ENCODE measurements at places on chromosomes 5 and 9.
A peak's percentile ranks its signal among the peaks of the same experiment; 100 is the strongest.

DNA sequence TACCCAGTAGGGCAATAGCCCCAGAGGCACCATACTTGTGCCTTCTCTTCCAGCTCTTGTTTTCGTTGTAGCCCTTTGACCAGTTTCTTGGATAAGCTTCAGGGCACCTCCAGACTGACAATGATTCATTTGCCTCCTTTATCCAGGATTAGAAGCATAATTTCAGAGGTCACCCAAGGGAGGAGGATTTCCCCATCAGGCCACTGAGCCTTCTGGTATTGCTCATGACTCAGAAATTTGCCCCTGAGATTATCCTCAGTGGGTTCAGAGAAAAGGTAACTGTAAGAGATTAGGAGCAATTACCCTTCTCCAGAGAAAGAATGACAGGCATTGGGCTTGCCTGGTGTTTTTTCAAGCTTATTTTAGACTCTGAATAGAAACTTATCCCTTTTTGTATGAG is 147.9 kb downstream of the MSX2 start:
- DNase-seq, result no peak

- no peak for DNase-seq
These were observed 1.1 kb downstream of the ARL15 start for GRCh38 chr5:54309276-54309675.

GRCh38 chr9:127076860-127077643 is 45.4 kb downstream of the ANGPTL2 start:
- no peak for DNase-seq

GRCh38 chr5:9212605-9213004 is 333.3 kb downstream of the SEMA5A start:
- no peak for DNase-seq

- no peak for DNase-seq
These were observed 11.7 kb upstream of the IRF1 start for GRCh38 chr5:132501961-132502931.

DNA sequence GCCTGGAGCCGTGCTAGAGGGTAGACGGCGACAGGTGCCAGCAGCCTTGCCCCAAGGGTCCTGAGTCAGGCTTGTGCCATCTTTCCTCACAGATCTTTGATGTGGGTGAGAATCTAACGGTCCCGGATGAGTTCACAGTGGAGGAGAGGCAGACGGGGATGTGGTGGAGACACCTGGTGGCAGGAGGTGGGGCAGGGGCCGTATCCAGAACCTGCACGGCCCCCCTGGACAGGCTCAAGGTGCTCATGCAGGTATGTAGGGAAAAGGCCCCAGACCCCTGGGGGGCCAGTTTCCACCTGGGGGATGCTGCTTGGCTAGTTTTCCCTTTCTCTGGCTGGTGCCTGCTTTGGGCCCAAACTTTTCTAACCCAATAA is 24.0 kb downstream of the PTGES2 start:
- peak; percentile 39 for DNase-seq

- no peak for DNase-seq
These were observed 491.7 kb upstream of the PIK3R1 start for GRCh38 chr5:67723873-67724272.

DNA sequence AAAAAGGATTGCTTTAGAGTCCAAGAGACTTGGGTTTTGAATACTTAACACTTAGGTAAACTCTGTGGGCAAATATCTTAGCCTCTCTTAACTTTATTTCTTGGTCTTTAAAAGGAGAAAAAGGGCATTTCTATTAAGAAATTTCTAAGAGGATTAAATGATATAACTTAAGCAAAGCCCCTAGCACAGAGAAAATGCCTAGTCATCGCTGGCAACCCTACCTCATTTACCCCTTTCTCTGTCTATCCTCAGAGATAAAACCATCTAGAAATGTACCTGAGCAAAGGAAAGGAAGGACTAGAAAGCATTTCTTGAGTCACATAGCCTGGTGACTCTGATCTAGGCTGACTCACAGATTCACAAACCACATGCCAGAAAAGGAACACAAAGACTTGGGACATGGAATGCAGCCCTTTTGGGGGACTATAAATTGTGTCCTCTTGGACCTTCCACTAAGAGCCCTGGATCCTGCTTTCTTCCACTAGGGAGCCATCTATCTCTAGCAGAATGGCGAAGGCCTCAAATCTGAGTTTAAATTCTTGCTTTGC is 120.6 kb downstream of the FOXD1 start:
- DNase-seq, result no peak

GRCh38 chr9:110579862-110580219 is 300 bp upstream of the SVEP1 start:
- DNase-seq, result no peak

GRCh38 chr5:125370461-125371205 is 624.2 kb upstream of the ZNF608 start:
- no peak for DNase-seq

DNA sequence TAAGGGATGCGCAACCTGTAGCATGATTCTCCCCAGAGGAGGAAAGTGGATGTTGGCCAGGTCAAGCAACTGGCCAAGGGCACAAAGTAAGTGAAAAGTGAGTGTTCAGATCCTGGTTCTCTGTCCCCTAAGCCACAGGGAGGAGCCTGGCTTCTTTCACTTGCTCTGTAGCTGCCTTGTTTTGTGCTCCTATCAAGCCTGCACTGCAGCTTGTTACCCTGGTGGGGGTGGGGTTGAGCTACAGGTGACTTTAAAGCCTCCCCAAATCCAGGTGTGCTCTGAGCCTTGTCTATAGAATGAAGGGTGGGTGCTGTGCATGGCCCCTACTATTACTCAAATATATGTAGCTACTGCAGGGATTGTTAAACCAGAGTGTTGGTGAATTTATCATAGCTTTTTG is 32.9 kb downstream of the RALGPS1 start:
- DNase-seq, result no peak

- no peak for DNase-seq
These were observed 36.2 kb downstream of the FBXL17 start for GRCh38 chr5:108345541-108346171.

DNA sequence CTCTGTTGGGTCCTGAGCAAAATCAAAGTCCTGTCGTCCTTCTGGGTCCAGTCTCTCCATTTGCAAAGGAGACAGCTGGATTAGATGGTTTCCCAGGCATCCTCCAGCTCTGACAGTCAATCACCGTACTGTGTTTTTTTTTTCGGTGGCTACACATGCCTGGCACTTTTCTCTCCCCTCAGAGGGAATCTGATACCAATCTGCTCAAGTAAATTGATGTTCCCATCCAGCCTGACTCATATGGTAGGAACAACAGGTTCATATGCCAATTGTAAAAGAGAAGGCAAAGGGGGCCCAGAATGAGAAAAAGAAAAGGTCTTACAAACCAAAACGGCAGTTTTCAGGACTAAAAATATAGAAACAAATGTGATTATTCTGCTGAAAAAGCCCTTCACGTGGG is 1.2 kb downstream of the FBXO10 start:
- DNase-seq, result no peak

- DNase-seq, result no peak
These were observed 129.7 kb upstream of the OTULINL start for GRCh38 chr5:14451871-14452270.

- DNase-seq, result peak; percentile 68
These were observed 42.8 kb upstream of the STXBP1 start for GRCh38 chr9:127568971-127569885.

DNA sequence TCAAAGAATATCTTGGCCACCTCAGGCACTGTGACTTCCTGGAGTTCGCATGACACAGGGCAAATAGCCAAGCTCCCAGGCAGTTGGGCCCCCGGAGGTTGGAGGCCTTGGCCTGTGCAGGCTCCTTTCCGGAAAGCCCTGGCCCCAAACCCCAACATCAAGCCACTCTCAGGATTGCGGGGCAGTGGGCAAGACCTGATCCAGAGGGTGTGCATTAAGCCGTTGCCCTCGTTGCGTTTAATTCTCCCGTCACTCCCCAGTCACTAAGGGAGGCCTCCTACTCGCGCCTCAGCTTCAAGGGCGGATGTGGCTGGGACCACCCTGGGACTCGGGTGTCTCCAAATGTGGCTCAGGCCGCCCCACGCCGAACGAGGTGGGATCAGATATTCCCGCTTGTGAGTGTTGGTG is 60.1 kb downstream of the TMEM174 start:
- DNase-seq, result no peak

DNA sequence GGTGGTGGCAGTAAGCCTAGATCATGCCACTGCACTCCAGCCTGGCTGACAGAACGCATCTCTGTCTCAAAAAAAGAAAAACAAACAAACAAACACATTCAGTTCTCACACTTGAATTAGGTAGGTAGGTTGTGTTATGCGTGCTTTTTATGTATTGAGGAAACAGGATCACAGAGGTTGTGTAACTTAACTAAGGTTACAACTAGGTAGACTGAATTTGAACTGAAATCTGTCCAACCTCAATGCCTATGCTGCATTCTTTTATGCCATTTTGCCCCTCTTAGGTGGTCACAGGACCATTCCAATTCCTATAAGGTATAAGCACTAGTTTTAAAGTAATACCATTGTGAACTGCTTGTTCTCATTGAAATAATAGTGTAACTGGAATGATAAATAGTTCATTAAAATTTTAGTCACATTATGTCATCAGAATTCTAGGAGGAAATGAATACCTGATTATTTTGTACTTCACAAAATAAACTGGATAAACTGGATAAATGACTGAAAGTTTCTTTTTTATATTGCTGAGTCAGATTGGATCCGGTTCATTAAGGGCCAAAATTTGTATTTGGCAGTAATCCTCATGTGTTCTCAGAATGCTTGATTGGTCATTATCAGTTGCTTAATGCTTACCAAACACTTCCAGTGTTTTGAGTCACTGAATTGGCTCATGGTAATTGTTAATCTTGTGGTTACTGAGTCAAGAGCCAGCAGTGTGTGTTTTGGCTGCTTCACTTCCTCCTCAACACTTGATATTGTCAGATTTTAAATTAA is 7.1 kb downstream of the UBAP1 start:
- DNase-seq, result peak; percentile 31

DNA sequence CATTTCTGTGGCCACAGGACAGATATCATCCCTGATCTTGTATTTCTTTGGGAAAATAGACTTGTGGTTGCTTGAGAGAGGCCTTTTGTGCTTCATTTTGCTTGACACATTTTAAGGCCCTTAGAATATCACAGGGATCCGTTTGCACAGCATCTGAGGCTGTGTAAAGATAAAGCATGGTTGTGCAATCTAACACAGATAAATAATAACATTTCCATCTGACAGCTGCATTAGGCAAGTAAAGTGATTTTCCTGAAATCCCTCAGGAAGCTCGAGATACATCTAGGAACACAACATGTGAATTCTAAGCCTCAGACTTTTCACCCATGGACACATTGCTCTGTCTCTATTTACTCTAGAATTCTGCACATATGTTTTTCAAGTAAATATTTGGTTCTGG is 212.8 kb upstream of the ADAMTSL1 start:
- no peak for DNase-seq

DNA sequence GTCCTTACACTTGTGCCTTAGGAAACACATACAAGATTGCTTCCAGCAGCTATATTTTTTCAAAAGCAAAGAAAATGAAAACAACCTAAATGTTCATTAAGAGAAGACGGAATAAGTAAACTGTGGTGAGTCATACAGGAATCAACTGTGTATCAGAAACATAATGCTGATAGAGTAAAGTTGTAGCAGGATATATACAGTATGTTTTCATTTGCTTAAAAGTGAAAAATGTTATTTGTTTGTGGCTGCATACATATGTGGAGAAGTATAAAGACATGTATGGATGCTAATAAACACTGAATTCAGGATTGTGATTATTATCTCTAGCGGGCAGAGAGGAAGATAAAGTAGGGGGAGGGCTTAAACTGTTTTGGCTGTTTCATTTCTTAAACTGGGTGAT is 8.3 kb downstream of the DCTN4 start:
- DNase-seq, result no peak

DNA sequence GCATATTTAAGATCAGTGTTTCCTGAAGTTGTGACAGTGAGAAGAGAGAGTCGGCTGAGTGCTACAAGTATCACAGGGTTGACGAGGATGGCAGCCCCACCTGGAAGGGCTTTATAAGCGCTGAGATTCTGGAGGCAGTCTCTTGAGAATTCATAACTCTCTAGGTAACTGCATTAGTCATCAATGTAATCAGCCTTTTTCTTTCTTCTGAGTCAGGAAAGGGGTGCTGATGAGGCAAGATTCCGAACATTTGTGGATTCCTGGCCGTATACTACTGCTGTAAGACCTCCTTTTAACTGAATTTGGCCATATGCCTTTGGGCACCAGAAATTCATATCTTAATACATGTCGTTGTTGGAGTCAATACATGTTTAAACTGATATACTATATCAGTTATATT is 6.6 kb upstream of the RNF20 start:
- no peak for DNase-seq

- no peak for DNase-seq
These were observed 17.5 kb downstream of the CRB2 start for GRCh38 chr9:123373447-123373923.

GRCh38 chr5:144945503-144945902 is 774.8 kb downstream of the KCTD16 start:
- no peak for DNase-seq

GRCh38 chr9:136328622-136329041 is 1.3 kb downstream of the GPSM1 start:
- no peak for DNase-seq

DNA sequence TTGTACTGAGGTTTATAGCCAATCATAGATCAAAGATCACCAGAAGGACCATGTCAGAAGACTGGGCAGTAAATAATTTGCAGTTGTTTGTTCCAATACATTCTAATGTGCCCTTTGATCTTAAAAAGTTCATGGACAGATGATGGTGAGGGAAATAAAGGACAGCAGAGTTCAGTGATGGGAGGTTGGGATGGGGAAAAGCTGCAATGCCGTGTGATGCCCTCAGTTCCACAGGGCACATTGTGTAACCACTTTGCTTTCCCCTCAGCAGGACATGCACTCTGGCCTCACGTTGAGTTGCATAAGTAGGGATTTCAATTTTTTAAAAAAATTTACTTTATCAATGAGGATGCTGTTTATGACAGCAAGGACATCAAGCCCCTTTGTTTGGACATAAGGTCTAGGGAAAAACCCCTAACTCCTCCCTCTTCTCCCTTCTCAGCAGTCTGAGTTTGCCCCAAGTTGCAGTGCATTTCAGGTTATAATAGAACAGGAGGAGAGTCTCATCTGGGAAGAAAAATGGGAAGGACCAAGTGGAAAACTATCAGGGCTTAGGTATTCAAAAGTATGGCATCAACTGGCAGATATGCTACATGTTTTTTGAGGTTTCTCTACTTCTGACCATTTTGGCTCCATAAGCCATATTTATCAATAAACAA is 83.1 kb upstream of the TMED7 start:
- no peak for DNase-seq

DNA sequence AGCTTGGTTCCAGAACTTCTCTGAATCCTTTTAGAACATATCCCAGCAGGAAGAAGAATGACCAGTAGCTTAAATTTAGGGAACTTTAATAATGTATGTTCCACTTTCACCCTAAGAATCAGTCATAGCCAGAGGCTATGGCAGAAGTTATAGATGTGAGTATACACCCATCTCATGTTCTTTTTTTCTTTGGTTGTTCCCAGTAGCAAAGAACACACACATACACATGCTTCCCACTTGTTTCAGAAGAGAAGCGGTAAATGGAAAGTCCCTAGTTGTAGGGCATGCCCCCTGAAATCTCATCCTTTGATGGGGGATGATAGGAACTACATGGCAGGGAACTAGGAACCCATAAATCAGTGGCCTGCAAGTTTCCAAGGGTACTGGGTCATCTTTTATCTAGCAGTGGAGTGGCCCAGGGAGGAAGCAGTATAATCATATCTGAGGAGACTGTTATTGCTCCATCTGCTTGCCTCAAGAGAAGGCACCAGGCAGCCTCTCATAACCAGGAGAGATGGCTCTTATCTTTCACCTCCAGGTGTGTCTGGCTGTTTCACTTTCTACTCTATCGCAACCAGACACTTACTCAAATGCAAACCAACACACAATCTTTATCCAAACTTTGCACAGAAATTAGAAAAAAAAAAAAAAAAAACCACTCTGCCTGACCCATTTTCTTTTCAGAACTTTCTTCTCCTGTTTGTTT is 109.5 kb downstream of the SNCAIP start:
- DNase-seq, result no peak

Data from stimulated activated CD4-positive, alpha-beta T cell treated with anti-CD3 and anti-CD28 coated beads, Interleukin-4, amount 100 ng/mL, for 24 hours (primary cell).